ENCODE measurements at places on chromosomes 11 and 22.

- no peak for DNase-seq
These were observed 734 bp upstream of the TMEM123 start for GRCh38 chr11:102453302-102453695.

GRCh38 chr22:20235389-20235991, 32.6 kb downstream of the RTN4R start:
- no peak for DNase-seq

- DNase-seq = no peak
These were observed 1.3 kb downstream of the CABP2 start for GRCh38 chr11:67521924-67522323.

GRCh38 chr11:67639438-67639859, at the start of gene TBX10:
Gene TBX10 (minus strand): TSS chr11:67639763. CDS start chr11:67639472, 291 bp downstream.
- no peak for DNase-seq

GRCh38 chr11:31262761-31263160, 106.8 kb downstream of the DCDC1 start:
- peak; percentile 41 for DNase-seq

DNA sequence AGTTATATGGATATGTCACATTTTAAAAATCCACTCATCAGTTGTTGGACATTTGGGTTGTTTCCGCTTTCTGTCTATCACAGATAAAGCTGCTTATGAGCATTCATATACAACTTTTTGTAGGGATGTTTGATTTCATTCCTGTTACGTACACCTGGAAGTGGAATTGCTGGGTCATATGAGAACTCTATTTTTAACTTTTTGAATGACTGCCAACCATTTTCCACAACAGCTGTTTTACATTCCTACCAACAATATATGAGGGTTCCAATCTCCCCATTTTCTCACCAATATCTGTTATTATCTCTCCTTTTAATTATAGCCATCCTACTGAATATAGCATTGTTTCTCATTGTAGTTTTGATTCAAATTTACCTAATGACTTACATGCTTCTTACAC, 172.0 kb downstream of the UVRAG start:
- no peak for DNase-seq

Data from HS-5 (cell line).